ENCODE measurements at places on chromosomes 16 and 17. TPM values are rescaled to one million over a fixed set of nuclear protein-coding genes. Genes with fewer than 3 reads are reported as not detected.

SLC2A4 gene
- 0.19 TPM for total RNA-seq

MYO18A gene
- 71.7 TPM for total RNA-seq

UTS2R gene
- not detected for total RNA-seq

NOMO2 gene
- 242 TPM for total RNA-seq

IRX6 gene
- total RNA-seq: not detected

KCNJ18 gene
- total RNA-seq: not detected

TEKT5 gene
- 0.12 TPM for total RNA-seq

TNP2 gene
- total RNA-seq: under 0.01 TPM

BCL6B gene
- total RNA-seq: 7.3 TPM

KRT40 gene
- not detected for total RNA-seq

LSM12 gene
- 25.5 TPM for total RNA-seq

OR4D1 gene
- not detected for total RNA-seq

SYCE1L gene
- 1.2 TPM for total RNA-seq
